H7 (cell line): ENCODE measurements at places on chromosomes 6 and 20.
A peak's percentile ranks its signal among the peaks of the same experiment; 100 is the strongest.

DNA sequence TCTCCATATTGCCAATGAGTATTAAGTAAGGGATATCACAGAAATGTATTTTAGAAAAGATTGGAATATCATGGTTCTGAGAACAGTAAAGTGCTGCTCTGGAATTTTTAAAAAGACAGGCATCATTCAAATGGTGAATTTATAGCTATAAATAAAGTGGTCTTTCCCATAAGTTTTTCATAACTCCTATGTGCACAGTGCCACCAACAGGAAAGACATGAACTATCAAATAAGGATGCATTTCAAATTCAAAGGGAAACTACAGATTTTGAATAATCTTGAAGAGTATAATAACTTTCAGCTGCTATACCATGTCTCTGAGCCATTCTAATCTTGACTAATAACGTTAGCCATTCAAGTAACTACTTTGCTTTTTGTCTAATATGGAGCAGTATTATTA lies 456.8 kb upstream of the GJE1 start:
- DNase-seq: no peak

GRCh38 chr20:13819885-13820645 lies 35.2 kb downstream of the NDUFAF5 start:
- peak; percentile 29 for DNase-seq

GRCh38 chr6:87183687-87184086 lies 28.3 kb downstream of the ZNF292 start:
- DNase-seq: no peak

GRCh38 chr20:22430154-22430745 lies 154.1 kb downstream of the FOXA2 start:
- peak; percentile 68 for DNase-seq

DNA sequence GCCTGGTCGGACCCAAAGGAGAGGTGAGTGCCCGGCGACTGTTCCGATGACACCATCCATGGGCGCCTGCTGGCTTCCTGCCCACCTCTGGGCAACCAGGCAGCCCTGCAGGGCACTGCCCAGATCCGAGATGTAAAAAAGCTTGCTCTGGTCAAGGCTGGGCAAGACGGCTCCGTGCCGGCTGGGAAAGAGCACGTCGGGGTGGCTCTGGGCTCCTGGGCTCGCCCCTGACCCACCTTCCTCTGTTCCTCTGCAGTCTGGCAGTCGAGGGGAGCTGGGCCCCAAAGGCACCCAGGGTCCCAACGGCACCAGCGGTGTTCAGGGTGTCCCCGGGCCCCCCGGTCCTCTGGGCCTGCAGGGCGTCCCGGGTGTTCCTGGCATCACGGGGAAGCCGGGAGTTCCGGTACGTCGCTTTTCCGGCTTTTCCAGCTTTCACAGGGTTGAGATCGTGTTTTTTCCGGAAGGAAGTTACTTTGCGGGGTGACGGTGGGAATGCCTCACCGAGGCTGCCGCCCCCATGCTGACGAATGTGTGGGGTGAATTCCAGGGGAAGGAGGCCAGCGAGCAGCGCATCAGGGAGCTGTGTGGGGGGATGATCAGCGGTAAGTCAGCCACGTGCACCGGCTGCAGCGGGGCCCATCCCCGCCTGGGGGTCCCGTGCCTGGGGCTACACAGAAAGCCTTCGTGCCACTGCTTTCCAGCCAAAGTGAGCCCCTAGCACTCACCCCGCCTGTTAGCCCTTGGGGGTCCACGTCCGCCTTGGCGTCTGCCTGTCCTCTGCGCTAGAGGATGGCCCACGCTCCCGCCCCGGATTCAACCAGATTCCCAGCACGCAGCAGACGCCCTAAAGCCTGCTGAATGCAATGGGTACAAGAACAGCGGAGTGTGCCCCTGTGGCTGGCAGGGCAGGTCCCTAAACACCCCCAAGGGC lies 19.3 kb downstream of the COL9A3 start:
- DNase-seq: peak; percentile 60

DNA sequence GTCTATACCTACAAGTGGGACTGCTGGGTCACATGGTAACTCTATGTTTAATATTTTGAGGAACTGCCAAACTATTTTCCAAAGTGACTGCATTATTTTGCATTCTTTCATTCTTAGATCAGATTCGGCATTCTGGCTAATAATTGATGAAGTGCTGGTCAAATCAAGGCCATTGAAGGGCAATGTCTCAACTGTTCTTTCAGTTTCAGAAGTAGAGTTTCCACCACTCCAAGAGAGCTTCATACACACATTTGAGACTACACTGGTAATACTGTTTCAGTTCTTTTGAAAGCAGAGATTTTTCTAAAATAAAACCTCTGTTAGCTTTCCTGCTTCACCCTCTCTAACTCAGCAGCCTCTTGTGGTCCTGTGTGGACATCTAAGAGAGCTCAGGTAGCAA lies 154.5 kb downstream of the CFAP61 start:
- DNase-seq: no peak

- DNase-seq: no peak
Observed at GRCh38 chr6:121236984-121237383, 97.3 kb downstream of the TBC1D32 start.

GRCh38 chr20:10067321-10067720 lies 32.5 kb downstream of the ANKEF1 start:
- DNase-seq: no peak

DNA sequence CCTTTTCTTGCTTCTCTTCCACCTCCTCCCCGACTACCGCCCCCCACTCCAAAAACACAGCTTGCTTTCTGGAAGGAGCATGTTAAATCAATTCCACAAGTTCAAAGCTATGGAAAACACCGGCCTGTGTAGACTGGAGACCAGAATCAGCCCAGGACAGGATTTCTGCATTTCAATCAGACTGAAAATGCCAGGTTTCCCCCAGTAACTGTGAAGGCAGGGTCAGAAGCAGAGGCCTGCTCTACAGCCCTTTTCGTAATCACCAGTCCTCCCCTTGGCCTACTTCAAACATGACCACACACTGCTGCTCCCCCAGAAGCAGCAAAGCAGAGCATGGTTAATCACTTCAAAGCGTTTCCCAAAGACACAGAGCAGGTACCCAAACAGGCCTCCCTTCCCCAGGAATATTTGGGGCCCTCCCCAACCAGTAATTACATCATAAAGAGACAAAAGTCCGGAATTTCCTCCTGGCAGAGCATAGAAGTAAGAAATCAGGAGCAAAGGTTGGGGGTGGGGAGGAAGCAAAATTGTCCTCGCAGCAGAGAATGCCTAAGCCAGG lies 38.4 kb downstream of the ZMYND8 start:
- DNase-seq: peak; percentile 63
